ENCODE measurements at places on chromosomes 6 and 20.

GRCh38 chr20:48177058-48177457 lies 391.8 kb upstream of the SULF2 start:
- DNase-seq: no peak

DNA sequence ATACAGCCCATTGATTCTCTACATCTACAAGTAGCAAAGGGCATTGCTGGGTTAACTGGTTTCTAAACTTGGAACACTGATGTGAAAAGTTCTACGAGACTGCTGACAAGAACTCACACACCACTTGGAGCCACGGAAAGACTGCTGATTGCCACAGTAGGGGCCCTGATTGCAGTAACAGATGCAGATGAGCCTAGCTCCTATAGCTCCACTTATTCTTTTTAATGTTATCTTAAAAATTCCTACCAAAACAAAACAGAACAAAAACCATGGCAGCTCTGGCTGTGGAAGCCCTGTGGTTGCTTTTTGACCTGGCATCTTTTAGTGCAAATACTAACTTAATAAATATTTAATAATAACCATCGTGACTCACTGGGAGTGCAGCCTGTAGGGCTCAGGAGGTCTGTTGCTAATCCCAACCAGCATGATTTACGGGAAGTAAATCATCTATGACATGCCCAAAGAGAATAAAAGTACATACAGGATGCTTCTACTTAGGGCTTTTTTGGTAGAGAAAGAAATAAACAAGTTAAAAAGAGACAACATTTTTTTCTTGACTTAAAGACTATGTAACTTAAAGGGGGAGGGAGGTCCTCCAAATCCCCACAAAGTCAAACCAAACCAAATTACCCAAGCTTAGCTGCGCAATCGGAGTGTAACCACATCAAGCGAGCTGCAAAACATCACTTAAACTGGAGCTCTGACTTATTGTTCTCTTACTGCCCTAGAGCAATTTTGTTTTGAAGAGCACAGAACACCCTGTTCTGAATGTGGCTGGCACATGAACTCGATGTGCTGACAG lies 87.2 kb downstream of the FKBP5 start:
- DNase-seq: no peak

- no peak for DNase-seq
Observed at GRCh38 chr20:2402271-2402980, 21.7 kb downstream of the TGM6 start.

DNA sequence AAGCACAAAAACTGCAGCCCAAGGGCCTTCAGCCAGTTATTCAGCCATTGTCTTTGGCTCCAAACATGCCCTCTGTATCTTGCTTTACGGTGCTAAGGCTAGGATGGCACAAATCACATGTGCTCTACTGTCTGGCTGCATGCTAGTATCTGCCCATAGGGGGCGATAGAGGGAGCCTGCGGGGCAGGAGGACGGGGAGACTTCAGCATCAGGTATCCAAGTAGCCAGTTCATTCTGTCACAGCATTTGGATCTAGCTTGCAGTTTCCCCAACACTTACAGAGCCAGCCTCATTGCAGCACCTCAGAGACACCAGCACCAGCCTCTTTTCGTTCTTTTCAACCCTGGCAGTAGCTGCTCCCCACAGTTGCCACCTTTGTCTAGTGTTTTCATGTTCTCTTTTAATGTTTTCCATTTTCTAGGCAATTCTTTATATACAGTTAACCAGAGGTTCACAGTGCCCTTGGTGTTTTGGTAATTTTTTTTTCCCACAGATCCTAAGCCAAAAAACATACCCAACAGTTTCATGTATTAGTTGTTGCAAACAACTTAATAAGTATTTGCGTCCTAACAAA lies 705.9 kb downstream of the PTPRT start:
- no peak for DNase-seq

- DNase-seq: no peak
Observed at GRCh38 chr20:41853806-41854205, 235.6 kb upstream of the CHD6 start.

- DNase-seq: no peak
Observed at GRCh38 chr6:130724089-130724488, 103.1 kb upstream of the SMLR1 start.

DNA sequence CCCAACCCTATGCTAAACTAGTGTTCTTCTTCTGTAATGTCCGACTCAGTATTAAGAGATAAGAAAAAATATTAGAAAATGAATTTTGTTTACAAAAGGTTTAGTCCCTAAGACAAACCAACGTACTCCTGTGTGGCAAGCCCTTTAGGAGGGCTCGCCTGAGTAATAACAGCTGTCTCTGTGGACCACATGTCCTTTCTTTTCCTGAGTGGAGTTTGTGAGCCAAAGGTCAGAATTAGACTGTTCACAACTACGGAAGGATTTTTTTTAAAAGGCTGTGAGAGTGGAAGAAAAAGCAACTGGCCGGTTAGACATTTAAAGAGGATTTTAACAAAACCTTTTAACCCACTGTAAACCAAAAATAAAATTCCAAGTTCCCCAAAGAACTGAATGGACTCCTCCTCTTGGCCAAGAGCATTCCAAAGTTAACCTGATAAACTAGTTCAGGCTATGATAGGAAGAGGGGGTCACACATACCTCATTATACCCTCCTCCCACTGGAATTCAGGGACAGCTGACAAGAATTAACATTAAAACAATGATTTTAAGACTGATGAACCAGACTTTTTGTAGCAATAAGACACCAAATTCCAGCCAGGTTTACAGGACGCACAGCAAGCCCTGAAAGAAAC lies 43.5 kb downstream of the FAM184A start:
- DNase-seq: no peak

DNA sequence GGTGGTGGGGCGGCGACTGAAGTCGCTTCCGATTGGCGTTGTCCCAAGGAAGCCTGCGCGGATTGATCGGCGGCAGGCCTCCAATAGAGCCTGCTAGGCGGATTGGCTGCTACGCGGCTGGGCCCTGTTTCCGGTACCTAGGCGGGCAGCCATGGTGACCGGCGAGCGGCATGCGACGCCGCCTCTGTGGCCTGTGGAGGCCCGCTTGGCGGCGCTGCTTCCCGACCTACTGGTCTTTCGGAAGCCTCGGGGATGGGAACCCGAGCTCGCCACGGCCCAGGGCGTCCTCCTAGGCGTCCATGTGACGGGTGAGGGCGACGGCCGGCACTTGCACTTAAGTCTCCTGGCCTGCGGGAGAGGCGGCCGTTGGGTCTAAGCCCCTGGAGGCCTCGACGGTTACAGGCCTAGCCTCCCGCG lies 28.1 kb downstream of the NFYA start:
- DNase-seq: no peak

GRCh38 chr6:71582820-71583219 lies 294.2 kb downstream of the OGFRL1 start:
- no peak for DNase-seq

DNA sequence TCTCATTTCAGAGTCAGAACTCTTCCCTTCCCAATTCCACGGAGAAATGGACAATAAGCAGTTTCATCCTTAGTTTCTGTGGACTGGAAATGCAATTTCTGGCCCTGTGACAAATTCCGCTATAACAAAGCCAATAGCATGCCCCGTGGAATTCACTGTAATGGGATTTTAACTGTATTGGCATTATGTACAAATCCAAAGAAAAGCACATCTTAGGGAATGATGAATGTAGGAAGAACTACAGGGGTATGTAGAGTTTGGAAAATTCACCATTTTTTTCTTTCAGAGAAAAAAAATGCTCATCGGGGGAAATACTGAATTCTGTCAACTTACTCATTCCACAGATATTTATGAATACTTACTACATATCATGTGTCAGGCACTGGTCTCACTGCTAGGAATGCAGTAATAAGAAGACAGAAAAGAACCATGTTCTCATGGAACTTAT lies 43.5 kb downstream of the KIF6 start:
- DNase-seq: no peak
